ENCODE measurements at places on chromosomes 6 and 20.
A peak's percentile ranks its signal among the peaks of the same experiment; 100 is the strongest.

GRCh38 chr6:10550764-10551163, 29.6 kb downstream of the GCNT2 start:
- DNase-seq: no peak

DNA sequence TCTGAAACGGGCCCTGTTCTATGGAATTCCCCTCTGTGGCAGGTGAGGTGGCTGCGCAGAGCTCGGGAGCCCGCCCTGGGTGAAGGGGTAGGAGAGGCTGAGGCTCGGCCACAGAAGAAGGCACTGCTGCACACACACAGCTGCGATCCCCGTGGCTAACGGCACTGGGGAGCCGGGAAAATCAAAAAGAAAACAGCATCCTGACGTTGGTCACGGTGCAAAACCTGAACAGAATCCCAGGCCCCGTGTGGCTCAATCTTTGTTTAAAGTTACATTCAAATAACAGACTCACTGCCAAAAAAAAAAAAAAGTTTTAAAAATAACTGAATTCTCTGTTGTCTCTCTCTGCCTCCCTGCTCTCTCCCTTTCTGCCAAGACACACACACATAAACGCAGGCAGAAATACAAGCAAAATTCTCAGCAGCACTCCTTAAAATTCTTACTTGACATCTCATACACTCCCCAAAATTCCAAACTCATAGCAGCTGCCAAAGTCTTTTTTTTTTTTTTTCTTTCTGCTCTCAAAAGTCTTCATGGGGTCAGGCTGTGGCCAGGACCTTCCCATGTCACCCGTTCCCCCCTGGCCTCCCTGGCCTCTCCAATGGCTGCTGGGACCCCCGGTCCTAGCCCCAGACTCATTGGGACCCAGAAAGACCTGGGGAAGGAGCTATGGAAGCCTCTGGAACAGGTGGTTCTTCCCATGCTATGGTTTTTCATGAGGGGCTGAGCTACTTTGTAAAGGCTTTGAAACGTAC, 248.8 kb downstream of the TTLL2 start:
- DNase-seq: peak; percentile 4

DNA sequence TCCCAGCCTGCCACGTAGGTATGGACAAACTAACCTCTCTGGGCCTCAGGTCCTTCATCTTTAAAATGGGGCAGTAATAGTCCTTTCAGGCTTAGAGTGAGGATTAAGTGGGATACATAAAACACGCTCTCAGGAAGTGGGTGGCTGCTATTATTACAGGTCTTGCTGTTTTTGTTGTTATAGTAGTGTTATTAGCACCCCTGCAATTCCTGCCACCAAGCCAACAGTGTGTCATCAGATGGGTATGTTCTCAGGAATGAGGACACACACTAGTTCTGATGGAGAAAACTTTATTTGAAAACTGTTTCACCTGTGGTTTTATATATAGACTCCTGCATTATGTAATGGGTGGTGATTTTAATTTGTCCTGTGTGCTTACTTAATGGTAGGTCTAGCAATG, 131.7 kb downstream of the LRRC1 start:
- DNase-seq: no peak

GRCh38 chr6:105745464-105746129, 340.5 kb upstream of the PRDM1 start:
- DNase-seq: no peak

DNA sequence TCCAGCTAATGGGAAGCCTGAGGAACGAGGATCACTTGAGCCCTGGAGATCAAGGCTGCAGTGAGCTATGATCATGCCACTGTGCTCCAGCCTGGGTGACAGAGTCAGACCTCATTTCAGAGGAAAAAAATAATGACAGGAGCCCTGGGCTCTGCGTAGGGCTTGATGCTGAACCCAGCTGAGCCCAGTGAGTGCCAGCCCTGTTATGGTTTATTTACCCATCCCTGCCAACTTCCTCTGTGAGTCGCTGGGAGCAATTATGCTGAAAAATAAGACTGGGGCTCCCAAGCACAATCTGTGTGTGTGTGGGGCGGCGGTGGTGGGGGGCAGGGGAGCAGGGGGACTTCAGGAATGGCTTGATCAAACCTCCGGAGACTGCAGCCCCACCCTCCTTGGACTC, 75.9 kb upstream of the PMEPA1 start:
- no peak for DNase-seq

All from activated CD4-positive, alpha-beta memory T cell treated with anti-CD3 and anti-CD28 coated beads, Interleukin-2, amount 10 ng/mL, durations not matched to agents 7 days and 5 days (primary cell).